ENCODE measurements at places on chromosomes 3 and 15. TPM values are rescaled to one million over a fixed set of nuclear protein-coding genes. Genes with fewer than 3 reads are reported as not detected.

DNA sequence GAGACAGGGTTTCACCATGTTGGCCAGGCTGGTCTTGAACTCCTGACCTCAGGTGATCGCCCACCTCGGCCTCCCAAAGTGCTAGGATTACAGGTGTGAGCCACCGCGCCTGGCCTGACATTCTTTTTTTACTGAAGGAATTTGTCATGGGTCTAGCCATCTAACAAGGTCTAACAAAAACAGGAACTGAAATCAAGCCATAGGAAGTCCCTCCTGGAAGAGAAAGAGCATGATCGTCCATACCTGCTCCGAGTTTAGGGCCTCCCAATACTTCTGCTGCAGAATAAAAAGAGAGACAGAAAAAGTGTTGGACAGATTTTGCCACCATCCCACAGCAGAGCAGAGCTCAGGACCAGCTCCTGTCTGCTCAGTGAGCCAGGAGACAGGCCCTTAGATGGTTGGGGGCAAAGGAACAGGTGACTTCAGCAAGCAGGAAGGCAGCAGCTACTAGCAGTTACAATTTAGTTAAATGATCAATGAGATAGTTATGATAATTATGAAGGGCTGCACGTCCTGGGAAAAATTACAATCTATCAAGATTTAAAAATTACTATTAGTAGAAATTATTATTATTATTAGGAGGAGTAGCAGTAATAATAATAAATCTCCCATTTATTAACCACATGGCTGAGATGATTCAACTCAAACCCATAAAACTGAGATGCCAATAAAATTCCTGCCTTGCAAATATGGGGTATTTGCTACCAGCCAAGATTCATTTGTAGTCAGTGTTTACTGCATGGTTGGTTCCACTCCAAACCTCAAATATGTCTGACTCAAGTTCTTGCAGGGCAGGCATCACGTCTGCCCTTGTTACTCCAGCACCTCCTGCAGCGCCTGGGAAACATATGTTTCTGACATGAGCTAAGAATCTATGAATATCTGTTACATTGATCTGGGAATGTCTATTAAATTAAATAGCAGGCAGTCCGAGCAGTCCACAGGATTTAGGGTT is 40.1 kb downstream of the TMEM44 start:
- peak; percentile 58 for DNase-seq

- no peak for DNase-seq
Observed at GRCh38 chr3:127184870-127185216, 8.1 kb upstream of the PRR23E start.

- no peak for DNase-seq
Observed at GRCh38 chr15:42144841-42145375, 11.5 kb downstream of the PLA2G4F start.

- no peak for DNase-seq
Observed at GRCh38 chr15:78541744-78542034, 1.4 kb downstream of the PSMA4 start.

- no peak for DNase-seq
Observed at GRCh38 chr3:174202116-174202515, 657.0 kb upstream of the NAALADL2 start.

DNA sequence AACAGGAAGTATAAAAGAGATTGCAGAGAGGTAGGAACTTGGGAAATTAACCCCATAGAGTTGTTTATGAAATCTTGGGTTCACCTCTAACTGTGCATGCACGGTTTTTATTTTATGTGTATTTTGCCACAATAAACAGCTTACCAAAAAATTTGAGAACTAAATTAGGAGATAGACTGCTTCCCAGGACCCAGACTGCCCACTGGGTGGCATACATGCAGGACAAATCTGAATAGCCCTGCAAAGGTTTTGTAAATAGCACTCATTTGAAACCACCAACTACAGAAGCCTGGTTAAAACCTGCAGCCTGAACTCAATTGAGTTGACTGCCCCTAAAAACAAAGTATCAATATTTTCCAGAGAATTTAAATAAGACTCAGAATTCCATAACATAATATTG is 96.4 kb upstream of the SLCO2A1 start:
- DNase-seq, result no peak

DNA sequence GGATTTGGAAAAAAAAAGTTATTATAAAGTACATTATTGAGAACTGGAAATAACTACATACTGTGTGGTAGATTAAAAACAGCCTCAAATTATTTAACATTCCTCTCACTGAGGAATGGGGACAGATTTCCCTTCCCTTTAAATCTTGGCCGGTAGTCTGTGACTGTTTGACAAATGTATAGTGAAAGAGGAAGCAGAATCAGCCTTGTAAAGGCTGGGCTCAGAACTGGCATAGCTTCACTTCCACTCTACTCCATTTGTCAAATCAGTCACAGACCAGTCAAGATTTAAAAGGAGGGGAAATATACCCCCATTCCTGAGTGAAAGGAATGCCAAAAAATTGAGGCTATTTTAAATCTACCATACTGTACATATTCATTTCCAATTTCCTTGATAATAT is 18.2 kb upstream of the B4GALT4 start:
- DNase-seq, result peak; percentile 53

Gene LMAN1L
- 1.1 TPM for polyA plus RNA-seq

Gene PLOD2
- polyA plus RNA-seq, result not detected

Gene CHRM5
- polyA plus RNA-seq, result not detected

All from B cell (primary cell).